ENCODE measurements at places on chromosomes 13 and 19.
A peak's percentile ranks its signal among the peaks of the same experiment; 100 is the strongest.

DNA sequence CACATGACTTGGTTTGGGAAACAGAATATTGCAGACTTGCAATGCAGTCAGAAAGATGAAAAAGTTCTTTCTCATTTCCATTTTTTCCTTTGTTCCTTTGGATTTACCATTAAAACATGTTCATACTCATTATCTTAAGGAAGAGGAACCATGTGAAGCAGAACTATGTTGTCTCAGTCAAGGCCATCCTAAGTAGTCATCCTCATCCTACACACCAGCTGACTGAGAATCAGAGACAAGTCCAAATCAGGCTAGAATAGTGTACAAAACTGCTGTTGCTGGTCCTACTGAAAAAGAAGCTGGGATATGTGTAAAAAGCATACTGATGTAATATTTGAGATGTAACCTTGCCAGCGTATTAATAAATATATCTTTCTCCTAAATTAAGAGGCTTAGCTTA, 433.4 kb downstream of the SLITRK5 start:
- no peak for DNase-seq

- no peak for DNase-seq
Observed at GRCh38 chr19:35296644-35297514, 4.9 kb downstream of the MAG start.

GRCh38 chr13:33334831-33335230, 49.3 kb upstream of the STARD13 start:
- no peak for DNase-seq

- no peak for DNase-seq
Observed at GRCh38 chr19:51367255-51367564, 1.0 kb upstream of the ETFB start.

DNA sequence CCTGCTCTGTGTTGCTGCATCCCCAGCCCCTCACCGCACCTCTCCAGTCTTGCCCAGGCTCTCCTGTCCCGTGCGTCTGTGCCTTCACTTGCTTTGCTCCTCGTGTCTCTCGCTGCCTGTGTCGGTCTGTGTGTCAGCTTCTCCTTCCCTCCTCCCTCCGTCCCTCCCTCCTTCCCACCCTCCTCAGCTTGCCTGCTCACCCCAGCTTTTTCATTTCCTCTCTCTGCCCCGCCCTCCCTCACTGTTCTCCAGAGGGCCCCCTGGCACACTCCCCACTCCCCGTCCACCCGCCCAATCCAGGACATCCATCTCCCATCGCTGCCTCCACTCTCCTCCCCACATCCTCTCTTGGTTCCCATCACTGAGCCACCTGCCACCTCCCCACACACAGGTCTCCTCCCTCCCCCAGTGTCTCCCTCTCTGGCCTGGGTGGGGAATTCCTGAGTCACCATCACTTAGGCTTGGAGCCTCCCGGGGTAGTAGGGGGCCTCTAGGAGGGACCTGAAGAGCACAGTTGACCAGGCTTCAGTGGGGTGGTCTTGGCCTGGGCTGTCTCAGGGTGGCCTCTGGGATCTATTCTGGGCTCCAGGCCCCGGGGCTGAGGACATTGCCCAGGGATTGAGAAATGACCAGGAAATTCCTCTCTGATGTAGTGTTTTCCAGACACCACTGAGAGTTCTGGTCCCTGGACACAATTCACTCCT, at the start of gene PTGIR:
PTGIR (minus strand) TSS at position 132 of the 704 bp plus-strand sequence. CDS start 864 bp downstream, outside the sequence.
- DNase-seq: peak; percentile 65

- no peak for DNase-seq
Observed at GRCh38 chr19:41297628-41298347, 12.2 kb upstream of the CCDC97 start.

DNA sequence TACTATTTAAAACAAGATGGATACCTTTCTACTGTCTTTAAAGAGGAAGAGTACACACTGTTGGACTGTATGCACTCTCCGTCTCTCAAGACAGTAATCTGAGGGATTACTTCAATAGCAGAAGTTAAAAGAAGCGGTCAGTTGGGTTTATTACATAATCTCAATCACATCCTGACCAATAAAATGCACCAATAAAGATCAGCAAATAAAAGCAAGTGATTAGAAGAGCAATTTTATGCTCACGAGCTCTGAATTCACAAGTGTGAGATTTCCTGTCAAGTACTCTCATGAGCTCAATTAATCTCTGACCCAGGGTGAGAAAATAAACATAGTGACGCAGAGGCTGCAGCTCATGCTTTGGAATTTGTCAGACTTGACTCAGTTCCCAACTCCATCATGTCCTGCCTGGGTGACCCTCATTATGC, 12.2 kb downstream of the ABCC4 start:
- no peak for DNase-seq

GRCh38 chr19:47756953-47757608, 11.7 kb downstream of the NOP53 start:
- no peak for DNase-seq

GRCh38 chr13:42474954-42475353, 99.0 kb upstream of the TNFSF11 start:
- DNase-seq: no peak

DNA sequence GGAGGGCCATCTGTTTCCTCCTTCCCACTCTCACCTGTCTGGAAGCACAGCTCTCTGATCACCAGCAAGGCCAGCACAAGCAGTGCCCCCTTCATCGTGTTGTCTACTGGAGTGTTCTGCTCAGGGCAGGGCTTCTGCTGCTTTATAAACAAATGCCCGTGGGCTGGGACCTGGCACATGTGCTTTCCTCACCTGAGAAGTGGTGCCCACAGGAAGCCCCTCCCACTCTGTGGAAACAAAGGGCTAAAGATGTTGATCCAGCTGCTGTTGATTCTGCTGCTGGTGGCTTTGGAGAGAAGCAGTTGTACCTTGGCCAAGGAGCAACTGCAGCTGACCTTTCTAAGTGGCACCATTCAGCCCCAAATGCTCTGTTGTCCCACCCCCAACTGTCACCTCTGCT, 26.4 kb upstream of the ZNF181 start:
- no peak for DNase-seq

- no peak for DNase-seq
Observed at GRCh38 chr13:44131069-44131614, 242.5 kb upstream of the SERP2 start.

- peak; percentile 38 for DNase-seq
Observed at GRCh38 chr13:36919833-36920615, at the start of gene SMAD9. SMAD9 (minus strand) TSS chr13:36920238; CDS start chr13:36879689, 40,549 bp downstream.

GRCh38 chr13:110337247-110337646, 30.2 kb downstream of the COL4A2 start:
- DNase-seq: no peak

DNA sequence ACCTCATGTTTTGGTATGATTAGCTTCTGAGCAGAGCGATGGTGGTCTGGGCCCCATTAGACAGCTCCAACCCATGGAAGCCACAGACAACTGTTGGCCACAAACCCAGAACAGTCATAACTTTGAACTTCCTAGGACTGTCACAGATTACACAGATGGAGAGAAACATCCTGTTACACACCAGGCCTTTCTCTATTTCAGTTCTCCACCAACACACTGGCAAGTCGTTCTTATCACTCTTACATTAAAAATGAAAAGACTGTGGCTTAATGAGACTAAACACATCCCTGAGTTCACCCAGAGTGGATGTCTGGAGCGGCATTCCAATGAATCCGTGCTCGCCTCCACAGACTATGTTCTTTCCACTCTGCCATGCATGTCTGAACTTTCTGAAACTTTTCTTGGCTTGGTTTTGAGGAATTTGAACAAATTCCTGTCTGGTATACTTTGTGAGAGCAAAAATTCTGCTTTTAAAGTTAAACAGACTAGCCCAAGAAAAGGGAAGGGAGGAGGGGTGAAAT, 109.1 kb downstream of the NALCN start:
- no peak for DNase-seq

GRCh38 chr13:113337556-113337955, 26.4 kb downstream of the GRTP1 start:
- DNase-seq: no peak

DNA sequence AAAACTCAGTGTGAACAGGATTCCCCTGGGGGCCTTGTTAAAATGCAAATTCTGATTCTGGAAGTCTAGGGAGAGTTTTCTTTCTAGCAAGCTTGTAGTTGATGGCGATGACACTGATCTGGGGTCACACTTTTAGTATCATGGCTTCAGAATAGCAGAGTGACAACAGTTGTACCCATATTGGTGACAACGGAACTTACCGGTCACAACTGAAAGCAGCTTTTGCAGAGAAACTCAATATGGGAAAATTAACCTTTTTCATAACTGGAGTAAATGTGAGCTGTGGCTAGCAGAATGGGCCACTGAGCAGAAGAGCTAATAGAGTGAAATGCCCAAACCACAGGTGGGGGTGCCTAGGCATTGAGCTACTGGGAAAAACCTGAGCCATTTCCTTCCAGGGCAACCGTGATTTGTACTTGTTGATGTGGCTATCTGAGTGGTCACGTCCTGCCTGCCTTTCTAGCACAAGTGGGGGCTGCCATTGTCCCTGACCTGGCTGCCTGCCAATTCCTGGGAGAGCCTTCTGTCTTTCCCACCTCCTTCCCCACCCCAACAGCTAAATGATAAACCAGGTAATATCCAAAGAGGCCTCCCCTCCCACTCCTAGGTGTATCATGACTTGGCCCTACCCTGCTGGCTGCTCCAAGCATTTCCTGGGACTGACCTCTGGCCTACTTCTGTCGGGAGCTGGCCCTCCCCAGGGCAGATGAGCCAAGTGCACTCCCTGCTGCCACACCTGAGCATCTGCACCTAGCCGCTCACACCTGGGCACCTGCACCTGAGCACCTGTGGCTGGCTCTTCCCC, 1.7 kb upstream of the SLC10A2 start:
- DNase-seq: no peak

GRCh38 chr13:95713651-95714050, 36.7 kb downstream of the DNAJC3 start:
- DNase-seq: no peak

DNA sequence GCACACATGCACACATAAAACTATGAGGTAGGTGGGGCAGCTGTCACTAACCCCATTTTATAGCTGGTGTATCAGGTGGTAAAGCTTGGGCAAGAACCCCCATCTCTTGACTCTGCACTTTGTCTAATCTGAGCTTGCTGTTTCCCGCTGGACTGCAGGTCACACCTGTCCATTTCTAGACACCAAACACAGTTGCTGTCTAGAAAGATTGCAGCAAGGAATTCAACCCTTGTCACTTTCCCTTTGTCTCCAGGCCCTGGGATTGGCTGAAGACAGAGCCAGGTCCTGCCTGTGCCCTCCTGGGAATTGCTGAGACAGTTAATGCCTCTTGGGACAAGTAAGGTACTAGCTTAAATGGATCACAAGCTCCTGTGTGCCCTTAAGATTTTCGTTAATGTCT, 83.8 kb downstream of the RNASEH2B start:
- DNase-seq: no peak

GRCh38 chr19:40862785-40863184, 12.5 kb upstream of the CYP2A6 start:
- DNase-seq: no peak

GRCh38 chr19:4069331-4069959, 2.7 kb upstream of the ZBTB7A start:
- DNase-seq: peak; percentile 77

GRCh38 chr13:45907503-45907902, 56.0 kb upstream of the SIAH3 start:
- no peak for DNase-seq

DNA sequence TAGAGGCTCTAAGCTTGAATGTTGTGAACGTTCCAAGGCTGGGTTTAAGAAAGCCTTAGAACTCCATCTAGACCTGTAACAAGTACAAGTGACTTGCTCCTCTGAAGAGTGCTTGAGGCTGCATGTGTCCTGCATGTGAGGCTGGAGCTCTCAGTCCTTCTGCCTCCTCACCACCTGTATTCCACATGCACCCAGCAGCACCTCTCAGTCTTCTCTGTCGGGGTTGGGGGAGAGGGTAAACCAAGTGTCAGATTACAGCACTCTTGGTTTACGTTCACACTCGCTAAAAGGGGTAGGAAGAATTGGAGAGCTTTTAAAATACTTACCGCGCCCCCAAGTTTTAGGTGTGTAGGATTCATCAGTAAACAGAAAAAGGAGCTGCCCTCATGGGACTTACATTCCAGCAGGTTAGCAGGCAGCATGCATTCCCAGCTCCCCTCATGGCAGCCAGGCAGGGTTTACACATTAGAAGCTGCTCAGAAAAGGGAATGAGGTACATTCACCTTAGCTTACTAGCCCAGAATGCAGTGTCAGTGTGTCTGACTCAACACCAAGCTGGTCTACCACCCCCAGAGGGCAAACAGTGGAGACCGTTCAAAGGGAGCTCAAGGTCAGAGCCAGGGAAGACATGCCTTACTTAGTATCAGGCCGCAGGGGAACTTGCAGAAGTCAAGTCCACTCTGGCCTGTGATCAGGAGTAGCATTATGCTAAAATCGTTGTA, 248.1 kb downstream of the PCCA start:
- DNase-seq: no peak

DNA sequence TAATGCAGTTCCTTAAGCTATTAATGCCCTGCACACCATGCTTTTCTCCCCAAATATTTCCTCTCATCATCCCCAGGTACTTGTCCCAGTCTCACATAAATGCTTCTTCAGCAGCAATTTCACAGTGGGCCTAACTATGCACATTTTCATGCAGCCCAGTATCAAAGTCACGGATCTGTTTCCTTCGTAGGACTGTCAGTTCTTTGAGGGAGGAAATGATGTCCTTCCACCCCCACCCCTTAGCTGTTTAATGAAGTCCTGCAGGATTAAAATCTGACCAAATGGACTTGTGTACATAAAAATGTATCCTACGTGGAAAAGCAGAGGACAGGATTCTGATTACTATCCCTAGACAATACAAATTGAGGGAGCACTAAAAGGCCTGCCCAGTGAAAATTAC, 68.6 kb upstream of the ARGLU1 start:
- no peak for DNase-seq

DNA sequence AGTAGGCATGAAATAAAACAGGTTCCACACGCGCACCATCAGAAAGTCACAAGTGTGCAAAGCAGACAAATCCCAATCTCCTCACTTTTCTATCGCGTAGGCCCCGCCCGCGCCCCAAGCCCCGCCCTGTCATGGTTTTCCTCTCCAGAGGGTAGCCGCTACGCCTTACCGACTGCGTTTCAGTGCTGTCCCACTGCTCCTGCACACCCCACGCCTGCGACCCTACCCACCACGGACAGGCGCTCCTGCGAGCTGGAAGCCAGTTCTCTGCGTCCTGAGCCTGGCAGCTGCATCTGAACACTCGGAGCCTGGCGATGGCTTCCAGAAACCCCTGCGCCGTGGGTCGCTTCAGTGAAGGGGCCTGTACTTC, 379 bp upstream of the ZNF470 start:
- peak; percentile 68 for DNase-seq

- no peak for DNase-seq
Observed at GRCh38 chr13:51825165-51825592, 19.8 kb downstream of the TMEM272 start.

- DNase-seq: no peak
Observed at GRCh38 chr19:24073807-24074206, 13.2 kb upstream of the ZNF254 start.

GRCh38 chr19:35557539-35558399, 5.7 kb downstream of the ATP4A start:
- DNase-seq: peak; percentile 82

Data from stimulated activated CD8-positive, alpha-beta memory T cell treated with anti-CD3 and anti-CD28 coated beads, Interleukin-4, amount 100 ng/mL, for 48 hours (primary cell).